Activated naive CD4-positive, alpha-beta T cell treated with Interleukin-2 at 50 U/mL for 16 hours (primary cell): ENCODE measurements at places on chromosomes 6 and 20.

DNA sequence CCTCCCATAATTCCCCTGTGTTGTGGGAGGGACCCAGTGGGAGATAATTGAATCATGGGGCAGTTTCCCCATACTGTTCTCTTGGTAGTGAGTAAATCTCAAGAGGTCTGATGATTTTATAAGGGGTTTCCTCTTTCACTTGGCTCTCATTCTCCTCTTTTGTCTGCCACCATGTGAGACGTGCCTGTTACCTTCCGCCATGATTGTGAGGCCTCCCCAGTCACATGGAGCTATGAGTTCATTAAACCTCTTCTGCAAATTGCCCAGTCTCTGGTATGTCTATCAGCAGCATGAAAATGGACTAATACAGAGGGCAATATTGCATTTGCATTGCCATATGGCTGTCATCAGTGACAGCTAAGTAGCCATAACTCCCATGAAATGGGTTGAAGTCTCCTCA is 63.2 kb downstream of the ZNF217 start:
- no peak for DNase-seq

GRCh38 chr6:155483858-155484257 is 28.2 kb upstream of the NOX3 start:
- DNase-seq, result no peak

GRCh38 chr6:83117802-83118201 is 50.3 kb downstream of the DOP1A start:
- DNase-seq, result no peak

DNA sequence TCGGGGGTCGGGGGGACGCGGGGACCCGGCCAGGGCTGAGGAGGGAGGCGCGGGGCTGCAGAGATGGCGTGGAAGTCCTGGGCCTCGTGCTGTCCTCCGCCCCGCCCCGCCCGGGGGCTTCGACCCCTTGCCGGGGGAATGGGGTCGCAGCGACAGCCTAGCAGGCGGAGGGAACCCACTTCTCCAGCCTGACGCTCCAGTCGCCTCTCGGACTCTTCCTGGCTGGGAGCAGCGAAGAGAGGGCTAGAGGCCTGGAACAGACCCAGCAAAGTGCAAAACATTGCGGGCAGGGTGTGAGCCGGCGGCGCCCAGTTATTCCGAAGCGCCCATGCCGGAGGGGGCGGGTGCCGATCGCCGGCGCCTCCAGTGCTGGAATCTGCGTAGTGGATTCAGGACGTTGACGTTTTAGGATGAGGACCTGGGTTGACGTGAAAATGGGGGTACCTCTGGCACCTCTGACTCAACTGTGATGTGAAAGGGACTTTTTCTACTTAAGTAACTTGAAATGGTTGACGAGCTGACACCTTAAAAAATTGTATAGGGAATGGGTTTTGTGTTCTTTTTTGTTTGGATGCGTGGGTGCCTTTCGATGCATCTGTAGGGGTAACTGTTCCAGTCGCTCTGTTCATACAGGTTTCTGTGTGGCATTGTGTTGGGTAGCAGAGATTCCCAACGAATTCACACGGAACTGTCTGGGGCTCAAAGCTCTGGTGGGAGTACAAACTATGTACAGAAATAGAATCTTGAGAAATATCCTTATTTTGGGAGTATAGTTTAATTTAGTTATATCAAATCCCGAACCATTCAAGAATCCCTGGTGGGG is 1.4 kb downstream of the SLC35F1 start:
- no peak for DNase-seq

DNA sequence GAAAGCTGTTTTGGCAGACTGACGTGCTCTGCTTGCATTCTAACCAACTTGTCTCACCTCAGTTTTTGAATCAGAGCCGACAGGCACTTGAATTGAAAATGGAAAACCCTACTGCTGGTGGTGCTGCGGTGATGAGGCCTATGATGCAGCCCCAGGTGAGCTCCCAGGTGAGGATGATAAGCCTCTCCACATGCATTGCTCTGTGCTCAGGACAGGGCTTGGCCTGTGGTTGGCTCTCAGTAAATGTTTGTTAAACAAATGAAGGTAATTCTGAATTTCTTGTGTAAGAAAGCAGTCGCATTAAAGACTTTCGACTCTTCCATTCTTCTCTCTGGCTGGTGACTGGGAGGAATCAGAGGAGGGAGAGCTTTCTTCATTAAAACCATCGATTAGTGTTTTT is 136.3 kb downstream of the SULF2 start:
- no peak for DNase-seq

DNA sequence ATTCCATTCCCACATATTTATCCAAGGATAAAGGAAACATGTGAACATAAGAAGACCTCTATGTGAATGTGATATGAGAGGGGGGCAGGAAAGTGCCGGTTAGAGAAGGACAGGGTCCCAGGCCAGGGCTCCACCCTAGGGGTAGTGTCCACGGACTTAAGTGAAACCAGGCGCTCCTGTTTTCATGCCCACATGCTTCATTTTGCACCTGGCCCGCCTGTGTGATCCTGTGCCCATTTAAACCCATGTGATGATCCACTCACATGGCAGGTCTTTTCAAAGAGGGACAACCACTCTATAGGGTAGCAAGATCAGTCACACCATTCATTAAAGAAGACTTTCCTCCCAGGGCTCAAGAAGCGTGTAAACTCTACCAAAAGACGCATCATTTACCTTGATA is 865.3 kb upstream of the GJE1 start:
- DNase-seq, result no peak

GRCh38 chr20:32460231-32460630 is 102.1 kb downstream of the ASXL1 start:
- DNase-seq, result no peak

DNA sequence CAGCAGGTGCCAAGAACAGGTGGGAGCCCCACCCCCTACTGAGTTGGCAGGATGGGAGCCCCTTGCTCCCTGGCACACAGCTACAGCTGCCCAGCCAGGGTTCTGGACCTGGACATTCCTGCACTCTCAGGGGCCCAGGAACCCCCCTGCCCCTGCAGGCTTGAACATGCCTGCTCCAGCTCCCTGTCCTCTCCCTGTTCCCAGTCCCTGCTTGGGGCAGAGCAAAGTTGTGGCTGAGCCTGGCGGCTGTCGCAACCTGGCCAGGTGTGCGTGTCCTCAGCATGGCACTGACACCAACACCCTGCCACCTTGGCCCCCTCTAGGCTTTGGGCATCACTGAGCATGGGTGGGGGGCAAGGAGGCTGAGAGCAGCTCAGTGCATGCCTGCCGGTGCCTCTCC is 491.2 kb upstream of the NOX3 start:
- DNase-seq, result no peak

- DNase-seq, result no peak
Measured at GRCh38 chr6:134094441-134094840, 42.0 kb upstream of the SLC2A12 start.
